ENCODE measurements at places on chromosomes 7 and 10. TPM values are rescaled to one million over a fixed set of nuclear protein-coding genes. Genes with fewer than 3 reads are reported as not detected.

The ZNF853 gene
- 8.0 TPM for total RNA-seq

The SCIN gene
- total RNA-seq: 1.2 TPM

The PBLD gene
- total RNA-seq: 2.7 TPM

The DKK1 gene
- total RNA-seq: 0.78 TPM

The TECPR1 gene
- total RNA-seq: 21.5 TPM

The PRLHR gene
- total RNA-seq: not detected

The CLRN3 gene
- not detected for total RNA-seq

The CDK14 gene
- total RNA-seq: 35.0 TPM

The GPR15LG gene
- total RNA-seq: not detected

The FAM180A gene
- total RNA-seq: not detected

The LARP4B gene
- total RNA-seq: 87.1 TPM

The SPDYE8 gene
- total RNA-seq: not detected

The FXYD4 gene
- not detected for total RNA-seq

The NUTM2E gene
- total RNA-seq: 0.15 TPM

The SAMD9L gene
- 0.15 TPM for total RNA-seq

The CACNB2 gene
- 4.4 TPM for total RNA-seq

The POLR2J gene
- 45.9 TPM for total RNA-seq

The VGF gene
- 5.2 TPM for total RNA-seq

The PCGF6 gene
- total RNA-seq: 17.9 TPM

The SPDYE9 gene
- not detected for total RNA-seq

The MTPN gene
- total RNA-seq: 92.5 TPM

The HOXA11 gene
- not detected for total RNA-seq

The AOC1 gene
- total RNA-seq: 0.23 TPM

The STOX1 gene
- total RNA-seq: 1.6 TPM

The NKX1-2 gene
- 57.7 TPM for total RNA-seq

The ITIH5 gene
- total RNA-seq: 3.8 TPM

The ENTPD1 gene
- 2.3 TPM for total RNA-seq

The ZNF282 gene
- total RNA-seq: 39.3 TPM

The DGKB gene
- total RNA-seq: 3.0 TPM

The OR13A1 gene
- total RNA-seq: 0.15 TPM

The TRPV5 gene
- not detected for total RNA-seq

The GRM3 gene
- 1.5 TPM for total RNA-seq

The GPR37 gene
- total RNA-seq: 20.4 TPM

The IRF5 gene
- total RNA-seq: 0.71 TPM

The ATRNL1 gene
- 28.7 TPM for total RNA-seq

The CYP2C19 gene
- total RNA-seq: 0.09 TPM

The FAM25C gene
- not detected for total RNA-seq

The FZD8 gene
- total RNA-seq: 13.7 TPM

The ABLIM1 gene
- 54.9 TPM for total RNA-seq

The UNC5B gene
- 31.6 TPM for total RNA-seq

The GIMAP7 gene
- 0.37 TPM for total RNA-seq

The AGFG2 gene
- total RNA-seq: 7.4 TPM

The SLC26A4 gene
- total RNA-seq: 0.09 TPM

The FOXI2 gene
- 1.4 TPM for total RNA-seq

The PRKCQ gene
- total RNA-seq: 8.4 TPM

The DRGX gene
- total RNA-seq: not detected

The TAF5 gene
- 14.9 TPM for total RNA-seq

The COL17A1 gene
- 1.1 TPM for total RNA-seq

The NUDT13 gene
- total RNA-seq: 2.0 TPM

The CUBN gene
- 0.46 TPM for total RNA-seq
